ENCODE measurements at places on chromosomes 2 and 18.

DNA sequence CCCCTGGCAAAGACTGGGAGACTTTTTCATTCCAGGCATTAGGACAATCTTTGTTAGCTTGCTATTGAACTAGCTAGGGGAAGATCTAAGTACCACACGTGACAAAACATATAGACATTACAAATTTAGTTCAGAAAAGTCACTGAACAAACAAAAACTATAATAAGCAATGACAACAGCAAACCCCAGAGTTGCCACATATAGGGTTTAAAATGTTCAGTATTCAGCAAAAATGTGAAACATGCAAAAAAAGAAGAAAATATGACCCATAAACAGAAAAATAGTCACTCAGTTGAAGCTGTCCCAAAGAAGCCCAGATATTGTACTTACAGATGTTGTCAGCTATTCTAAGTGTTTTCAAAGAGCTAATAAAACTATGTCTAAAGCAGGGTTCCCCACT, 431.1 kb upstream of the CDH2 start:
- DNase-seq: no peak

DNA sequence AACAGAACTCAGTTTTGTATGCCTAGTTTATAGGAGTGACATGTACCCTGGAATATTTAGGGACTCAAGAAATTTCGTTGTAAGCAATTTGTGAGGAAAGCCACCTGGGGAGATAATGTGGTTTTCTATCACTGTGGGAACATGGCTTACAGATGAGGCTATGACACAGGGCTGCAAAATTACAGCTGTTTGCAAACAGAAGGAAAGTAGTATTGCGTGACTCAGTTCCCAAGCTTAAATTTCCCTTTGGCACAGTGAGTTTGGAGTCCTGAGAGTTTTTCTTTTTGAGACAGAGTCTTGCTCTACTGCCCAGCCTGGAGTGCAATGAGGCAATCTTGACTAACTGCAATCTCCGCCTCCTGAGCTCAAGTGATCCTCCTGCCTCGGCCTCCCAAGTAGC, 149.8 kb downstream of the MYO5B start:
- peak; percentile 76 for DNase-seq

DNA sequence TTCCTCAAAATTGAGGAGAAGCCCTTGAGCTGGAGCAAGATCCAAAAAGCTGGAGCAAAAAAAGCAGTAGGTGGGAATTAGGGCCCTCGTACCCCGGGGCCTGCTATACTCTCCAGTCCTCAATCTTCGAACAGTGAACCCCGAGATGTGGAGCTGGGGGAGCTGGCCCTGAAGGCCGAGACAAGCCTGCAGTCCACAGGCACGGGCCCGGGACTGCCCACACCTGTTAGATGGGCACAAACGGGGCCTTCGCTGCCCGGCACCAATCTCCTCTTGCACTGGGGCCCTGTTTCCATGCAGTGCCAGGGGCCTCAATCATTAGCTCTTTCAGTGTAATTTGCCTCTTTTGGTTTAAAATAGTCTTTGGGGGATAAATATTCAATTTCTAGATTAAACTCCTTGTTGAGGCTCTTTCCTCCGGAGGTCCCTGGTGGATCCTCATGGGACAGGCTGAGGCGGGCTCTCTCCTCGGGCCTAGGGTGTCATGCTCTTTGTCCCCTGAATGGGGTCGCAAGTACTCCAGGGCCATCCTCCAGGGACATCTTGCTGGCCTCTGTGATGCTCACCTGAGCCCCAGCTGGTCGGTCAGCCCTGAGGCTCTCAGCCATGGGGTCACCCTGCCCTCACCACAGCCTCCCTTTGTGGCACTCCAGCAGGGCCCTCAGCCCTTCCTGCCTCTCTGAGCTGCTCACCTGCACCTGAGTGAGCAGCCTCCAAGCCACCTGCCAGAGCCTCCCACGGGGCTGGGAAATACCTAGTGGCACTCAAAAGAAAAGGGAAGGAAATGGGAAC, 223.6 kb downstream of the ALPK2 start:
- DNase-seq: no peak

DNA sequence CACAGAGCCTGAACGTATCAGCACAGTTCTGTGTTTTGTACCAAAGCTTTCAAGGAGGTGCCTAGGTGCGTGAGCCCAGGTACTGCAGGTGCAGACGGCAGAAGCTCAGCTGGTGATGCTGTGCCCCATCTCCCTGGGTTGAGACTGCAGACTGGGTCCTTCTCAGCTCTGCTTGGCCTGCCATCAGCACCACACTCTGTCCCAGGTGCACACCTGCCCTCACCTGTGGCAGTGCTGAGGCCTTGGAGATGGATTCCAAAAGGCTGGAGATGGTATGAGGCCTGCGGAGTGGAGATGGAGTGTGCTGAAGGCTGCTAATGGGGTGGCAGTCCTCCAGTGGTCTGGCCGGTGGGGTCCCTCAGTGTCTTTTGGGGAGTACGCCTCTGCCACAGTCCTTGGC, 9.3 kb downstream of the LDLRAD4 start:
- DNase-seq: no peak

GRCh38 chr18:10713409-10713808, 187.6 kb downstream of the NAPG start:
- DNase-seq: no peak

Measured in A673 (cell line).